ENCODE measurements at places on chromosomes 5 and 9.

- no peak for DNase-seq
Observed at GRCh38 chr5:59067956-59068656, 485.2 kb downstream of the RAB3C start.

DNA sequence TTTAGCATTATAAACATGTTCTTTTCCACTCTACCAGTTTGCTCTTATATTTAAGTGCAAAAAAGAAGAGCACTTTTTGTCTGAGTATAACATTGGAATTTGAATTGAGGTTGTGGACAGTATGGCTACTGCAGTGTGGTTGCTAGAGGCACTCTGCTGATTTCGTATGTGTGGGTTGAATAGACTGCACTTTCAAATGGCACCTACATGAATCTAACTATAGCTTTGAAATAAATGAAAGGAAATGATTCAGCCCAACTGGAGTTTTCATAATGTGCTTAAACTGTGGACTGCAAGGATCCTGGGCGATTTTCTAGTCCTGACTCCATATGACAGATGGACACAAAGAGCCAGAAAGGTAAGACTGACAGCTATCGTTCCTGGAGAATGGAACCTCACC is 657.6 kb upstream of the RIOK2 start:
- no peak for DNase-seq

DNA sequence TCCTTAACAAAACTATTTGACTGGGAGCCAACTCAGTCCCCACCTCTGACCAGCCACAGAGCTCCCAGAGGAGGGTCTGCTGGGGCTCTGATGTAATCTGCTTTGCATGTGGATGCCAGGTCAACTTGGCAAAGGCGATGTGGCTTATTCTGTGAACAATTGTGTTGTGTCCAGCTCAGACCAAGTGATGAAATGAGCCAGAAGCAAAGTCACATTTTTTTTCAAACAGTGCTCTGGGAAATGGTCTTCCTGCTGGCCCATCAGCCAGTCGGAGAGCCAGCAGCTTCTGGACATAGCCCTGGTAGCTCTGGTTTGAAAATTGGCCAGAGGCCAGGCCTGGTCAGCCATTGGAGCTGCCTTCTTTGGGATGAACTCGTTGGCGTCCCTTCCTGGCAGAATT is 86.5 kb downstream of the ANGPTL2 start:
- no peak for DNase-seq

DNA sequence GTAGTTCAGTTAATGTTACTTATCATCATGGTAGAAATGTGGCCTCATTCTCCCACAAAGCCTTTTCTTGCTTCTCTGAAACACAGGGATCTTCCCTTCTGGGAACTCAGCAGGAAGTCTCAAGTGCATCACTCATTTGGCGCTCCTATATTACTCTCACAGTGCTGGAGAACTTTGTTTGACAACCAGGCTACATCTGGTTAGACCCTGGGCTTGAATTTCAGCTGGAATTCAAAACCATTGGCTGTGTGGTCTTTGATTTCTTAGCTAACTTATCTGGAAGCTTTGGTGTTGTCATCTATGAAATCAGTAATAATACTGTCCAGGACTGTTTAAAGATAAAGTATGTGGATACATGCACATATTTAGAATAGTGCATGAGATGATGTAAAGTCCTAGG is 1777.1 kb downstream of the MAT2B start:
- no peak for DNase-seq

GRCh38 chr5:112738191-112738560 is 491 bp downstream of the APC start:
- no peak for DNase-seq

DNA sequence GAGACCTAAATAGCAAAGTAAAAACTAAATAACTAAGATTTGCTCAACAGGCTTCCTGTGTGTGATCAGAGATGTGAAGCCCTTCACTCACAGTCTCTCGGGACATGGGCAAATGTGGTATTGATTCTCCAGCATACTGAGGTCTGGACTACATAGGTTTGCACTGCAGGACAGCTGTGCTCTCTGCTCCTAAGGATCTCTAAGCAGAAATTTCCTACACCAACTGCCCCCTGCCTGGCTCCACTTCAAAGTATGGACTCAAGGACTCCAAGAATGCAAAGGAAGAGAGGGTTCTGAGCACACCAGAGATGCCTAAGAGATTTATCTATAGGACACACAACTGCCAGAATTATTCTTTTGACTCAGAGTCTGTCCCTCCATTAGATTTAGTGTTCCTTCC is 487.2 kb downstream of the SEMA5A start:
- DNase-seq: no peak

DNA sequence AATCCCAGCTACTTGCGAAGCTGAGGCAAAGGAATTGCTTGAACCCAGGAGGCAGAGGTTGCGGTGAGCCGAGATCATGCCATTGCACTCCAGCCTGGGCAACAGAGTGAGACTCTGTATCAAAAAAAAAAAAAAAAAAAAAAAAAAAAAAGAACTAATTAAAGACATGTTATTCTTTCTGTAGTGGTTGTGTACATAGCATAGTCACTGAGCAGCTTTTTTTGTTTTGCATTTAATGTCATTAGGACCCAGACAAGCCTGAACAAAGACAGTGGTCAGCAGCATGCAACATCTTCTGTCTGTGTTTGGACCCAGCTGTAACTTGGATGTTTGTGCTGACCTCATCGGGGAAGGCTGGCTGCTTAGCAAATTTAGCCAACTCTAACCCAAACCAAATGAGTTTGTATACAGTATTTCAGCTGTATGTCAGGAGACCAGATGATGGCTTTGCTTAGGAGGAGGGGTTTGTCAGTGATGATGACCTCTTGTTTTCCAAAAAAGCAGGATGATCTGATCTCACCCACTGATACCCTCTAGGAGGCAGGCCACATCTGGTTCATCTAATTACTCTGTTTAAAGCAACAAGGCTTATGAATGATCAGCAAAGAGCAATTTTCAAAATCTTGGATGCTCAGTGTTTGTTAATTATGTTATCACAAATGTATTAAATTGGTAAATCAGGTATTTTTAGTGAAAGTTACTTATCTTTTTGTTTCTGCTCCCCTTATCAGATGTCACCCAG is 39.5 kb downstream of the SNCAIP start:
- no peak for DNase-seq

- DNase-seq: no peak
Observed at GRCh38 chr9:84557751-84558150, 111.8 kb upstream of the NTRK2 start.

DNA sequence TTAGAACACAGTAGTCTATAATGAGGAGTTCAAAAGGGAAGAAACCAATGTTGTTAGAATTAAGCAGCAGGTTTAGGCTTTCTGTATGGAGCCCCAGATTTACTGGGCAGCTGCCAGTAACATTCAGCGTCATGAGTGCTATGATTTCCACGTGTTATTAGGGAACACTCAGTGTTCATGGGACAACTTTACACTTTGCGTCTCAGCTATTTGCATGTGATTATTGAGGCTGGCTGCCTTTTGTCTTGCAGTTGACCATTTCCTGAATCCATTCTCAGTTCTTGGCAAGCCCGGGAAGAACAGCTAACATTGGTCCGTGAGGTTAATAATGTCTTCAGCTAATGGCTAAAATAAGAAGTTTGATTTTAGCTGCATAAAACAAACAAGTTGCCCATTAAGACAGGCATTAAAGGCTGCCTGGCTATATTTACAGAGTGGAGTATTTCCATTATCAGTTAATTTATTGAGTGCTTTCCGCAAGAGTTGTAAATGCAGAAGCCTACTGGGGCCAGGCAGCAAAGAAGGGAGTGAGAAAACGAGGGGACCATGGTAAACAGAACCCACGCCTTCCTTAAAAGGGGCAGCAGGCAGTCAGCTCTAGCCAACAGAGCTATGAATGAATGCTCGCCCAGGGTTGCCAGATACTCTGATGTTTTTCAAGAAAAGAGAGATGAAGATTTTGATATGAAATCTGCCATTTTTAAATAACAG is 120.9 kb downstream of the PIP5K1B start:
- no peak for DNase-seq

DNA sequence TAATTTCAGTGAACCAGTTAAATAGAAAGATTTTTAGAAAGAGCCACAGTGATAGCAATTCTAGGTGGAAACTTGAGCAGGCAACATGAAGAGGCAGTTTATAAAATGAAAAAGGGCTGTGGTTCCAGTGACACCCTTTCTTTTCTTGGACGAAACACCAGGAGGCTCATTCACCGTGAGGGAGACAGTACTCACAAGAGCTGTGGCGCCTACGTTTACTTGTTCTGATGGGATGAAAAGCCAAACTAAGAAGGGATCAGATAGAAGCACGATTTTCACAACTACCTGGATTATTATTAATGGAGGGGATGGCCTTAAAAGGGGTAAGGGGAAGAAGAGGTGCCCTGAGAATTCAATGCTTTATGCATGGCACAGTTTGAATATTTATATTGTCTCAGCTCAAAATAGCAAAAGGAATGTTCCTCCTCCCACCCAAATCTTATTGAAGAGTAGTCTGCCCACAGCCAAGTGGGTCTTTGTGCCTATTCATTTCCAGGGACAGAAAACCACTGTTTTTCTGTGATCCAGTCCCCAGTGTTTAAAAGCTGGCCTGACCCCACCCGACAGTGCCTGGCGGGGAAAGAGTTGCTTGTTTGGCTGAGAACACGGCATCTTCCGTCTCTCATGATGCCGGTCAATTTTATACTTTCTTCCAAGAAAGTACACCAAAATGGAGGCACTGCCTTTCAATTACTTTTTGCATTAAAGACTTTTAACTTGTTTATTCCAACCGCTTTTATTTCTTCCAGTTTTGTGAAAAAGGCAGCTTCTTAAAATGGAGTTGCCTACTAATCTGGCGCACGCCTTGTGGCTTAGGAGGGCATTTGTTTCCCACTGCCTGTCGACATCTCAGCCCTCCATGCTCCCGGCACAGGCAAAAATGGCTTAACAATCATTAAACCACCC is 51.9 kb downstream of the HABP4 start:
- DNase-seq: no peak

DNA sequence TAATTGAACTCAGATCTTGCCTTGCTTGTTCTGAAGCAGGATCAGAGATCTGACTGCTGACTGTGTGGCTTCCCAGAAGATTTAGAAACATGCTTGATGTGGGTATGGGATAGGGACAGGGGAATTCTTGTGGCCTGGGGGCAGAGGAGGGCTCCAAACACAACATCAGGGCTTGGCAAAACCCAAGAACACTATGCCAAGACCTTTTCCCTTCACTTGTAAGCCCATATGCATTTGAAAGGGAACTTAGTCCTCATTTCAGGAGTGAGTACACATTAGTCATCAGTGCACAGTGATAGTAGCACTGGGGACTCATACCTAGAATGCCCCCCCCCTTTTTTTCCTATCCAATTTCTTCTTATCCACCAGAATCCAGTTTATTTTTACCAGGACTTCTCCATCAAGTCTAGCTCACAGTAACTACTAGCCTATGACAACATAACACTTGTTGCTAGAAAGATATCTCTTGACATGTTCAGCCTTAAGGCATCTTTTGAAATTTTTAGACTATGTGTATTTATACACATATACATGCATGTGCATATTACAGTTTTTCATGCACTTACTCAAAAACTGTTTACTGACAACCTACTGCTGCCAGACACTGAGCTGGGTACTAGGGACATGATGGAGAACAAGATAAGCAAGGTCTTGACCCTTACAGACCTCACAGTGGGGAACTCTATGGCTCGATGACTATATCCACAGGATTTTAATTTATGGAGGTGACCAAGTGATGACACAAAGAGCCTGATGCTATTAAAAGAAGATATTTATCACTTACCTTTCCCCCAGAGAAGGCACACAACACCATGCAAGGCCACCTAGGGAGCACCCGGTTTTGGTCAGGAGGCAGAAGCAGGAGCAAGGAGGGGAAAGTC is 158.3 kb upstream of the MAP3K1 start:
- DNase-seq: no peak

DNA sequence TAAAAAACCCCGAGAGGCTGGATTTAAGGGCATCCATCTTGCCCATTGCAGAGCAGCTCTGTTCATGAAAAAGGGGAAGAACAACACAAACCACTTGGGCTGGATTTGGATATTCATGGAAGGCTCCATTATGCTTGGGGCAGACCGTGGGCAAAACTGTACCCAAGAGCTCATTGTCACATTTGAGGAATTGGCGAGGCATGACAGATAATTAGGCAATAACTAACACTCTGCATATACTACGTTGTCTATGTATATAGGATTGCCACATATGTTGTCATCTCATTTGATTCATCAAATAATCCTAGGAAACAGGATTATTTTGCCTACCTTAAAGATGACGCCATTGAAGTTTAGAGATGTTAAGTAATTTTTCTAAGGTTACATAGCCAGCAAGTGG is 255.4 kb downstream of the SMARCA2 start:
- no peak for DNase-seq

- no peak for DNase-seq
Observed at GRCh38 chr9:28678097-28678496, 1104.8 kb upstream of the C9orf72 start.

All from activated gamma-delta T cell (primary cell).